Upper lobe of right lung (tissue), 1 donor: ENCODE measurements at places on chromosomes 12 and 14. TPM values are rescaled to one million over a fixed set of nuclear protein-coding genes. Genes with fewer than 3 reads are reported as not detected.

- DNase-seq: no peak
Measured at GRCh38 chr12:97075161-97075933, 168.3 kb downstream of the NEDD1 start.

The TAS2R46 gene
- total RNA-seq: 1.3 TPM

The IL31 gene
- total RNA-seq: not detected

The ADCY4 gene
- 54.5 TPM for total RNA-seq

- DNase-seq: peak; percentile 15
Measured at GRCh38 chr12:56716458-56716857, 8.6 kb downstream of the NACA start.

- peak; percentile 65 for DNase-seq
Measured at GRCh38 chr12:46585854-46586621, 213.5 kb upstream of the SLC38A2 start.

DNA sequence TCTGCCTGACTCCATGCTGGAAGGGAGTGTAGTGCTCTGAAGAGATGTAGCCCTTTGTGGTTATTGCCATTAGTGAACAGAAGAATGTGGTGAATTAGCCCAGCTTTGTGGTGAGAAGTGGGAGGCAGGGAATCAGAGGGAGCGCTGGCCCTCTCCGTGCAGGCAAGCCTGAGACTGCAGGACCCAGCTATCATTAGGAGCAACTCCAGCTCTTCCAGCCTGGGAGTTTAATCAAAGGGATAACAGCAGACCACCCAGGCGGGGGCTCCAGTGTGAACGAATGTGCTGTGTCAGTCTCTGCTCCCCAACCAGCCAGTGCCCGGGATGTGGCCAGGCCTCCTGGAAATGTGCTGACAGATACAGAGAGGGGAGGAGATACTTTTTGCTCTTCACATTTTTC is 142.7 kb downstream of the TTLL5 start:
- DNase-seq: no peak

DNA sequence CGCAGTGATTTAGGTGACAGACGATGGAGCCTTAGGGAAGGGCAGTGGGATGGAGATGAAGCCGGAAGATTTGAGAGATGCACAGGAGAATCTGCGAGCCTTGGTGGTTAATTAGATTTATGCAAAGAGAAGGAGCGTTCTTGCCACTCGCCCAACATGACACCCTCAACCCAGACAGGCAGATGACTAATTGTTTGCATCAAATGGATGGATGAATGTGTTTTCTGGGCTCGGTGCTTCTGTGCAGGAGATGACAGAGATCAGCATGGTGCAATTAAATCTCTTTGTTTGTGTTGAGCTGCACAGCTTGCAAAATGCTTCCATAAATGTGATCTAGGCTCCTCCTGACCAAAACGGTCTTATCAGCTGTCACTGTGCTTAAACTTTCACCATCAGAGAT is 202.3 kb upstream of the PRMT8 start:
- DNase-seq: no peak

- no peak for DNase-seq
Measured at GRCh38 chr14:68976160-68977067, 2.7 kb downstream of the ACTN1 start.

GRCh38 chr14:100150932-100151587 is 8.4 kb downstream of the DEGS2 start:
- no peak for DNase-seq

DNA sequence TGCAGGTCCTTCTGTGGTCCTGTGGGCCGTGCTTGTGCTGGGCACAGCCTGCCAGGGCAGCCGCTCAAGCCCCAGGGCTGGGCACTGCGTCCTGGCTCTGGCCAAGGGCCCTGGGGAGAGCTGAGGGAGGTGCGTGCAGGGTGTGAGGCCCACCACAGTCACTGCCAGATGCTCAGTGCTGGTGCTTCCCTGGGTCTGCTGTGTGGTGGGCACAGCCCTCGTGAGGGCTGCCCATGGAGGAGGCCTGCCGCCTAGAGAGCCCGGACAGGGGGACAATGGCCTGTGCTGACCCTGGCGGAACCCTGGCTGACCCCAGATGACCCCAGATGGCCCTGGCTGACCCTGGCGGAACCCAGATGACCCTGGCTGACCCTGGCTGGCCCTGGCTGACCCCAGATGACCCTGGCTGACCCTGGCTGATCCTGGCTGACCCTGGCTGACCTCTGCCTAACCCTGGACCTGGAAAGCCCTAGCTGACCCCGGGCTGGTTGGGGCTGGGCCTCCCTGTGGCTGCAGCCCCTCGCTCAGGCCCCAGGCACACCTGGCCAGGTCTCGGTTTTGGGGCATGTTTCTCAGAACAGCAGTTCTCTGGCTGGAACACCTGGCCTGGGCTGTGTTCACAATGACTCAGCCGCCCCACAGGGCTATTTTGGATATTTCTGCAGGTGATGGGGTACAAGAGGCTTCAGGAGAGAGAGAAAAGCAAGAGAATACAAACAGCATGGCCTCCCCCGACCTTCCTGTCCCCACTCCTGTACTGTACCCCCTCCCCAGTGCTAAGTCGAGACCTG is 55.4 kb downstream of the TMEM121 start:
- DNase-seq: peak; percentile 55

- no peak for DNase-seq
Measured at GRCh38 chr14:102775855-102776760, 1.1 kb upstream of the TRAF3 start.

- DNase-seq: no peak
Measured at GRCh38 chr12:41101806-41102205, 86.3 kb upstream of the PDZRN4 start.

DNA sequence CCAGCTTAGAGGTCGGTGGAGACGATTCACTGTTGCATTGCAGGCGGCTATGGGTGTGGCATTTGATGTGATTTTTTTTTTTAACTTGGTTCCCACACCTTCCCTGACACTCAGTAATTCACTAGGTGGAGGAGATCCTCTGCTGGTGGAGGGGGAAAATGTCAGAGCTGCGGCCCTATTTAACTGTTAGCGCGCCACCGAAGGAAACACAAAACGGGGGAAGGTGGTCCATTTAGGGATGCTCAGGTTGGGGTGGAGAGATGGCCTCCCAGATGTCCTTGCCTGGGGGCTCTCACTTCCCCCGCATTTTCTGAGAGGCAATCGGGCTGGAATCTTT is 4.3 kb upstream of the HOXC12 start:
- no peak for DNase-seq

- no peak for DNase-seq
Measured at GRCh38 chr14:89641495-89642175, 224.6 kb upstream of the FOXN3 start.

The OAS1 gene
- 60.0 TPM for total RNA-seq

- no peak for DNase-seq
Measured at GRCh38 chr14:35046751-35047536, 872 bp downstream of the FAM177A1 start.

The KRT79 gene
- total RNA-seq: 5.4 TPM

- peak; percentile 56 for DNase-seq
Measured at GRCh38 chr14:105136401-105137322, 31.9 kb downstream of the JAG2 start.

GRCh38 chr12:575948-576614 is 87.2 kb downstream of the NINJ2 start:
- peak; percentile 91 for DNase-seq

- no peak for DNase-seq
Measured at GRCh38 chr12:25052914-25053211, 104.0 kb upstream of the BCAT1 start.

DNA sequence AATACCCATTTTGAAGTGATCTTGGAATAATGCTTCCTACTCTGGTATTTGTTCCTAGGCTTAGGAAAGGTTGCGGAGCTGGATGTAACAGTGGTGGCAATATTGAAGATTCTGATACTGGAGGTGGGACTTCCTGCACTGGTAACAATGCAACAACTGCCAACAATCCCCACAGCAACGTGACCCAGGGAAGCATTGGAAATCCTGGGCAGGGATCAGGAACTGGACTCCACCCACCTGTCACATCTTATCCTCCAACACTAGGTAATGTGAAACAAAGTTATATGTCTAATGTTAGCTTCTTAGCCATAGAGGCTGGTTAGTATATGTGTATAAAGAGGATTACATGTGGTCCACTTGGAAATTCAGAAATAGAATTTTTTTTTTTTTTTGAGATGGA is 197.9 kb downstream of the PCNX1 start:
- DNase-seq: no peak

The TSPAN19 gene
- total RNA-seq: not detected

DNA sequence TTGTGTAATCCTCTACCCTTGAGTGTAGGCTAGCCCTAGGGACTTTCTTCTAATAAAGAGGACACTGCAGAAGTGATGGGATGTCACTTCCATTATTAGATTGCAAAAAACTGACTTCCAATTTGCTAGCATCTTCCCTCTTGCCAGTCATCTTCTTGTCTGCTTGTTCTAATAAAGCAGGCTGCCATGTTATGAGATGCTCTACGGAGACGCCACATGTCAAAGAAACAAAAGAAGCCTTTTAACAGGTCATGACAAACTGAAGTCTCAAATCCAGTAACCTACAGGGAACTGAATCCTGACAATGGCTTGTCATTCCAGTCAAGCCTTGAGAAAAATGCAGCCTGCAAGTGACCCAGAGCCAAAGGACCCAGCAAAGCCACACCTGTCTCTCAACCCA is 76.0 kb downstream of the CEP128 start:
- DNase-seq: no peak

The MMP14 gene
- total RNA-seq: 149 TPM

- DNase-seq: peak; percentile 88
Measured at GRCh38 chr14:75307700-75308379, 29.2 kb downstream of the FOS start.

GRCh38 chr14:91520138-91520537 is 10.0 kb upstream of the PPP4R3A start:
- DNase-seq: no peak

The LMO3 gene
- 170 TPM for total RNA-seq

- no peak for DNase-seq
Measured at GRCh38 chr14:62076825-62077605, 314.8 kb downstream of the SNAPC1 start.

DNA sequence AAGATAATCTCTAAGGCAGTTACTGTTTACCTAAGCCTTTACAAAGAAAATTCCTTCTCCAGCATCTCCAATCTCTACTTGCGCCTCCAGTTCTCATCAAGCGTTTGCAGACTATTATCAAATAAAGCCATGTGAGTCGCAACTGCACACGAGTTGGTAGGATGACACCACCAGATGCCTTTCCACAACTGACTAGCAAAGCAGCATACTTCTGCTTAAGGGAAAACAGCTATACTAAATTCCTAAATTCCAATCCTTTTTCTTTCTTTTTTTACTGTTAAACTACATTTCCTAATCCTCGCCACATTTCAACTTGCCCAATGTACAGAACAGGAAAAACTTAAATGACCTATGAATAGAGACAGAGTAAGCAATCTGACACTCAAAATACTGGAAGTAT is 166.7 kb downstream of the ITPR2 start:
- DNase-seq: no peak

- DNase-seq: no peak
Measured at GRCh38 chr12:5294274-5295070, 137.4 kb upstream of the NTF3 start.

The SHMT2 gene
- 59.2 TPM for total RNA-seq

- DNase-seq: peak; percentile 73
Measured at GRCh38 chr14:89303456-89304435, 113.3 kb downstream of the FOXN3 start.

GRCh38 chr14:23008831-23009230 is 1.1 kb downstream of the C14orf93 start:
- no peak for DNase-seq

- DNase-seq: no peak
Measured at GRCh38 chr12:57517187-57517586, 3.1 kb downstream of the DDIT3 start.

GRCh38 chr14:90720336-90720735 is 95.9 kb downstream of the TTC7B start:
- no peak for DNase-seq

The SCNN1A gene
- total RNA-seq: 199 TPM

DNA sequence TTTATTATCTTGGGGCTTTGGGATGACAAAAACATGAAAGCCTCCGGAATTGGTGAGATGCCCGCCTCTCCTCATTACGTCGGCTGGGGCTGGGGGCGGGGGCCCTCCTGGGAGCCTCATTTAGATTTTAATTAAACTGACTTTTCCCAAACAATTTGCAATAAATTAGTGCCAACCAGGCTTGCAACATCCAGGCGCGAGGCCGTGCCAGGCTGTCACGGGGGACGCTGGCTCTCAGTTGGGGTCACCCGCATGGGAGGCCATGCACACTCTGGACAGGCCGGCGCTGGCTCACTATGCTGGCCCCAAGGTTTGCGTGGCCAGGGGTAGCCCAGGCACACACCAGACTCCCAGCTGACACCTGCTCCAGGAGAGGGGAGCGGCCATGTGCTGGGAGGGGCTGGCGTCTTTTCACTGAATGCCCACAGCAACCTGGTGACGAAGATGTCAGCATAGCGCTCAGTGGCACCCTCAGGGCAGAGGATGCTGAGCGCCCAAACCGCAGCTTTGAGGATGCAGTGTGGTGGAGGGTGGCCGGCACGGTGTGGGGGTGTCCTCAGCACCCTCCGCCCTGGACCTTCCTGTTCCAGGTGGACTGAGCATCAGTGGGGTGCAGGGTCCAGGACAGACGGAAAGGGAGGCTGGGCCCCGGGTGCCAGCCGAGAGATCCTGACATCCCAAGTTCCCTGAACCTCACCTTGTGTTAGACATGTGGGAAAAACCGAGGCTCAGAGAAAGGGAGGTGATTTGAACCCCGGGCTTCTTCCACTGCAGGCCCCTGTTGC is 190.8 kb upstream of the C14orf180 start:
- peak; percentile 51 for DNase-seq

DNA sequence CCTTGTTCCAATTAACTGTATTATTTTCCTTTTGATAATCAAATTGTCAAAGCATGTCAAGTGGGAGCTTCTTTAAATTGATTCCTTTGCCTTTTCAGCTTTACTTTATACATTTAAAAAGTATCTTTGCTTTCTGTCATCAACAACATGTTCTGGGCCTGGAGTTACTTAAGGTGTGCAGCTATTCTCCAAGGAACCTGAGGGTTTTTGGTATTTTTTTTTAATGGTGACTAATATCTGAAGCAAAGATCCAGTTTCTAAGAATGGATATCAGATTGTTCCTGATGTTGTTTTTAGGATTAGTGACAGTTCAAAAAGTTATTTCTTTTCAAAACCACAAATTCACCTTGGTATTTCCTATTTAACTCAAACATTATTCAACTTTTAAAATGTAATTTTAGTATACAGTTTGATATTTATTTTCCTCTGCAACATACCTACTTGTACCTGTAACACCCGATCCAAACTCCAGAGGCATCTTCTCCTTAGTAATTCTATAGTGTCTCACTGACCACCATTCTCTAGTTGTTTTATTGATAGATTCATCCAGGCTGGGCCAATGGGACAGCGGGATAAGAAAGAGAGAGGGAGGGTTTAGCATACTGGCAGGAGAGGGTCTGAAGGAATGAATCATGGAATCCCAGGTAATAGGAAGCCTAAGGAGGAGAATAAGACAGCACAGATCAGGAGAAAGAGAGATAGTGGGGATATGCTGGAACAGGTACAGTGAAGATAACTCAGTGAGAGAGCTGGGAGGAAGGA is 3.1 kb downstream of the CBLN3 start:
- no peak for DNase-seq

DNA sequence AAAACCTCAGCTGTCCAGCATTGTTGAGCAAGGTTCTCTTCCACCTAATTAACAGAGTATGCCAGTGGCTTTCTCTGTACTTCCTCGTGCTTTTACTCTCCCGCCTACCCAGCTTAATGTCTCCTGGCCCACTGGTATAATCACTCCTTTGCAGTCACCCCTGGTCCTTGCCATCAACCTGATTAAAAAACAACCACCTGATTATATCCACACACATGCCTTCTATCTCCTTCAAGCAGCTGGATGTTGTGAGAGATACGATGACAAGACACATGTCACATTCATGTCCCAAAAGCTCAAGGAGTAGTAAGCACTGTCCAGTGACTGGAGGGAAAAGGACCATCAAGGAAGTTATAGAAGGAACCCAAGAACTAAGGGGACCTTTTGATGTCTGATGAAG is 241.3 kb upstream of the GRIP1 start:
- no peak for DNase-seq
